ENCODE measurements at places on chromosomes 16 and 17.
A peak's percentile ranks its signal among the peaks of the same experiment; 100 is the strongest.

DNA sequence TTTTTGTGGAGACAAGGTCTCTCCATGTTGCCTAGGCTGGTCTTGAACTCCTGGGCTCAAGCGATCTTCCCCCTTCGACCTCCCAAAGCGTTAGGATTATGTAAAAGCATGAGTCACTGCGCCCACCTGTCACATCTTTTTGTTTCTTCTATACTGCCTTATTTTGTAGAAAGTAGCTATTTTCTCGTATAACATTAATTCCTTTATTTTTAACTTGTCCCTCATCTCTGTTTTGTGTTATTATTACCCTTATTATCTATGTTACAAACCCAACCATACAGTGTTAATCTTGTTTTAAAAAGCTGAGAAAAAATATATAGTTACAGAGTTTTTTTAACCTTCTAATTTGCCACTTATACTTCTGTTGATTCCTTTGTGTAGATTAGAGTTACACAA lies 1.4 kb upstream of the TXNDC11 start:
- DNase-seq, result no peak

GRCh38 chr16:84294117-84294516 lies 561 bp upstream of the WFDC1 start:
- no peak for DNase-seq

GRCh38 chr17:46851029-46851741 lies at the start of gene WNT9B:
Gene WNT9B (plus strand): TSS chr17:46851583. CDS start chr17:46851639, 56 bp downstream.
- no peak for DNase-seq

- DNase-seq, result no peak
Observed at GRCh38 chr16:88003316-88003715, 52.1 kb downstream of the BANP start.

DNA sequence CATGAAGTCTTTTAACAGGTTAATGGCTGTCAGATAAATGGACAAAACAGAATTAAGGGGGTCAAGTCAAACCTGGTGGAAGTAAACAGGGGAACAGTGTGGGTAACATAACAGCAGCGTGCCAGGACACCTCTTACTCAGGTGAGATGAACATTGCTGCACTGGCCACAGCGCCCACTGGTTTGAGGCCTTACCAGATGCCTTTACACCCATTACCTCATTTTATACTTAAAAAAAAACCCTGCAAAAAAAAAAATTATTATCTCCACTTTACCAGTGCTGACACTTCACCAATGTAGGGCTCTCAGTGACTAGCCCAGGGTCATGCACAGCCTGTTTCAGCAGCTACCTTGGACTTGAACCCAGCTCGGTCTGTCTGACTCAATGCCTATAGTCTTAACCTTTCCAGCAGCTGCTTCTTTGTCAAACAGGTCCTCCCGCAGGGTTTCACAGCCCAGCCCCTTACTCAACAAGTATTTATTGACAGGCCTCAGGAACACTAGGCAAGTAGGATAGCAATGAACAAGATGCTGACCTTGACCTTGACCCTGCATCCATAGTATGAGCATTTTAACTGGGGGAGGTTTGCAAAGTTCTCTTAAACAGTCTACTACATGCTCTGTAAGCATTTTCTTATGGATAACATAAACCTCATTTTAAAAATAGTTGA lies 30.2 kb downstream of the CMTM3 start:
- no peak for DNase-seq

GRCh38 chr16:57565461-57565860 lies 23.0 kb downstream of the ADGRG5 start:
- DNase-seq, result no peak

DNA sequence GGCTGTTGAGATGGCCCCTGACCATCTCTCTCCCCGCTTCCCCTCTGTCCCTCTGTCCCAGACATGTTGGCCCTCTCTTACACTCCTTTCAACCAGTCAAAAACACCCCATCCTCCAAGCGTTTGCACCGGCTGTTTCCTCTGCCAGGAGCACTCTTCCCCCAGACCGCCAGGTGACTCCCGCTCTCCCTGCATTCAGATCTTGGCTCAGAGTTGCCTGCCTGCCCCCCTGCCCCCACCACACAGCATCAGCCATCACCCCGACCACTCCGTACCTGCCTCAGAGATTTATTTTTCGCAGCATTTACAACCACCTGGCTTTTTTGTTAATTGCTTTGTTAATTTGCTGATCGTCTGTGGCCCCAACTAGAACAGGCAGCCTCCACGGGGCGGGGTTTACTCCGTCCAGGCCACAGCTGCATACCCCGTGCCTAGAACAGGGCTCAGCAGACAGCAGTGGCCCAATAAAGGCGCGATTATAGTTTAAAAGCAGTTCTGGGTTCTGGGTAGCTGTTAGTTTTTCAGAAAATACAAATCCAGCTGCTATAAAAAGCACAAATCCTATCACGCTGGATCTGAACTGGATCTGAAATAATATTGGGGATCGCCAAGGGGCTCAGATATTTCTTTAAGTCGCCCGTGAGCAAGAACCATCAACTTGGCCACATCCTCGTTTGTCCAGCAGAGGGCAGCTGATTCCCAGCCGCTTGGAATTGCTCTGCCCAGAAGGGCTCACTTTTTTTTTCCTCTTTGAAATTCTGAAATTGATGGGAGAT lies 173.6 kb downstream of the IRF8 start:
- DNase-seq, result peak; percentile 51

GRCh38 chr17:80474231-80474960 lies 2.0 kb downstream of the NPTX1 start:
- no peak for DNase-seq

GRCh38 chr16:12317856-12318537 lies 341.5 kb downstream of the SNX29 start:
- no peak for DNase-seq

DNA sequence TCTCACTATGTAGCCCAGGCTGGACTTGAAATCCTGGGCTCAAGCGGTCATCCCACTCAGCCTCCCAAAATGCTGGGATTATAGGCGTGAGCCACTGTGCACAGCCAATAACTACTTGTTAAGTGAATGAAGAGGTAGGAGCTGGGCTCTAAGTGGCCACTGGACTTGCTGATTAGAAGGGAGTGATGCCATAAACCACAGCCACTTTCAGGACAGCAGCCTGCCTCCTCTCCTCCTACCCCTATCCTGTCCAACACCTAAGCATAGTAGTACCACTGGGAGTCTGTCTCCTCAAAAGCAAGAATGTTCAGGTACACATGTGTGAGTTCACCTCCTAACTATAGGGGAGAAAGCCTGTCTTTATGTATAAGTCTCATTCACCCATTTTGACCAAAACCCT lies 12.2 kb upstream of the COG7 start:
- no peak for DNase-seq

GRCh38 chr17:21031756-21032396 lies 10.9 kb downstream of the USP22 start:
- no peak for DNase-seq

DNA sequence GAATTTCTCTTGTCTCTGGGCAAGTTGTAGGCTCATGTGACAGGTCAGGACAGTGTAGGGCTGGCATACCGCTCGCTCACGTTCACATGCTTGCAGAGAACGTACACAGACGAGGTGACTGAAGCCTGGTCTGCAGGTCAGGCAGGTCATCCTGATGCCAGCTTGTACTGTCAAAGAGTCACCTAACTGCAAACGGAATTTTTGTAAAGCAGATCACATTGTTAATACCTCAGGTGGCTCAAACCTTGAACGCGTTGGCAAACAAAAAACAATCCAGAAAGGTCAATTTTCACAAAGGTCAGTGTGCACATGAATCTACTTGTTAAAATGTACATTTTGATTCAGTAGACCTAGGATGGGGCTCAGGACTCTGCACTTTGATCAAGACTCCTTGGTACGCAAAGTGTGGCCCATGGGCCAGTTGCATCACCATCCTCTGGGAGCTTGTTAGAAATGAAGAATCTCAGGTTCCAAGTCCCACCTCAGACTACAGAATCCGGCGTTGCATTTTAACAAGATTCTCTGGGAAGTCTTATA lies 28.6 kb downstream of the ANKRD40 start:
- no peak for DNase-seq

DNA sequence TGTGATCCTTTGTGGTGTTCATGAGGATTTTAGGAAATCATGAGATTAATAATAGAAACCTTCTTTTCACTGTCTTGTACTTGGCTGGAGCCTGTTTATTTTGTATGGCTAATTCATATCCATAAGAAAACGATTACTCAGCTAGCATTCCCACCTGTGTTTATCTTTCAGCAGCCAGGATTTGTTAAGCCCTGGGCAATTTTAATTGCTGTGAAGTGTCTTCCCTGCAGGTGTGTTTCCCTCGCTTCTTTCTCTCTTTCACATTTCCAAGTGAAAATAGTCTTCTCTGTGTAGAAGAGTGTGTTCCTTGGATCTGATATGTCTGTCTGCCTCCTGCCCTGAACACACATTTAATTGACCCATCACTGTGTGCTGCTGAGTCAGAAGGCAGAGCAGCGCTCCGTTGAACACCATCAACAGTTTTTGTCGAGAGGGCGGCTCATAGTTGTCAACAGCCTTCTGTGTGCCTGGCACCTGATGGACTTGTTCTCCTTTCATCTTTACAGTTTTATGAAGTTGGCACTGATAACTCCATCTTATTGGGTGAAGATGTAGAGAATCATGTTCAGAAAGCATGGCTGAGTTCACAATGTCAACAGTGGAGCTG lies 83.2 kb downstream of the SPECC1 start:
- no peak for DNase-seq

GRCh38 chr17:62968445-62968923 lies 2.4 kb downstream of the TANC2 start:
- peak; percentile 29 for DNase-seq

- no peak for DNase-seq
Observed at GRCh38 chr16:82888591-82889001, 261.8 kb downstream of the CDH13 start.

- no peak for DNase-seq
Observed at GRCh38 chr16:72896485-72897118, 151.3 kb downstream of the ZFHX3 start.

GRCh38 chr17:2814481-2815341 lies 18.5 kb downstream of the RAP1GAP2 start:
- peak; percentile 28 for DNase-seq

DNA sequence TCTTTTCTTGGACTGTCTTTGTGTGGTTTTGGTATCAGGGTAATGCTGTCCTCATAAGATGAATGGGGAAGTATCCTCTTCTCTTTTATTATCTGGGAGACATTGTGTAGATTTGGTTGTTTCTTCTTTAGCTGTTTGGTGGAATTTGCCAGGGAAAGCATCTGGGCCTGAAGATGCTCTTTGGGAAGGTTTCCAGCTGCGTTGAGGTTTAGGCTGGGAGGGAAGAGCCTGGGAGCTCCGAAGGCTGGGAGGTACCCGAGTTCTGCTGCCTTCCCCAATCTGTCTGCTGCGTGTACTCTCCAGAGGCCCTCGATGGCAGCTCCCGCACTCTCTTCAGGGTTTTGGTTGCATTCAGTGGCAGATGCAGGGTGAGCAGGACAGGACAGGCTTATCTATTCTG lies 25.6 kb upstream of the CRISPLD2 start:
- no peak for DNase-seq

GRCh38 chr17:13931800-13932460 lies 137.4 kb upstream of the COX10 start:
- DNase-seq, result peak; percentile 55

- no peak for DNase-seq
Observed at GRCh38 chr16:84413244-84414004, 45.1 kb downstream of the ATP2C2 start.

DNA sequence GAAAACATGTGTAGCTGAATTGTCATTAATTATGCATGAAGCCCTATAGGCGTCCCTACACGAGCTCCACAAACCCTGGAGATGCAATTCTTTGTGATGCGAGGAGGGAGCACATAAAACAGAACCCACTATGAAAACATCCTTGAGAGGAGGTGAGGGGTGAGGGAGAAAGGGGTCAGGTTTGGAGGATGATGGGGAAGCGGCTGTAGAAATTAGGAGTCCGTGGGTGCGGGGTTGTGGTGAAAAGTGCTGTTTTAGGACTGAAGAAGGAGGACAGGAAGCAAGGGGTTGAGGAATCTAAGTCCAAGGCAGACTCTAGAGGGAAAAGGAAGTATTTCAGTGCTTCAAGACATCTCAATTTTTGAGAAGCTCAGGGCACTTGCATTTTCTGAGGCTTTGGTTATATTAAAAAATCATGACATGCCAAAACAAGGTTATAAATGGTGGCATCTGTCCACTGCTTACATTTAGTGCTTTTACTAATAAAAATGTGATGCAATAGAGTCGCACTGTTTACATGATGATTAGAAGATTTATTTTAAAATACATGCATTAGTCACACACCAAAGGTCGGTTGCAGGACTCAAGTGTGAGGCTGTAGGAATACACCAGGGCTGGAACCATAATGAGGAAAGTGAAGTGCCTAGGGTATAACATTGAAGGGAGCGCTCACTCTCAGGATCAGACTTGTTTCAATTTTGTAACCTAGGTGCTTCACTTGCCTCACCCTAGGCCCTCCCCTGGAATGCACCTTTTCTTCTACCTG lies 379.5 kb downstream of the HS3ST4 start:
- DNase-seq, result no peak

GRCh38 chr16:58197314-58198012 lies 443 bp downstream of the CSNK2A2 start:
- no peak for DNase-seq

DNA sequence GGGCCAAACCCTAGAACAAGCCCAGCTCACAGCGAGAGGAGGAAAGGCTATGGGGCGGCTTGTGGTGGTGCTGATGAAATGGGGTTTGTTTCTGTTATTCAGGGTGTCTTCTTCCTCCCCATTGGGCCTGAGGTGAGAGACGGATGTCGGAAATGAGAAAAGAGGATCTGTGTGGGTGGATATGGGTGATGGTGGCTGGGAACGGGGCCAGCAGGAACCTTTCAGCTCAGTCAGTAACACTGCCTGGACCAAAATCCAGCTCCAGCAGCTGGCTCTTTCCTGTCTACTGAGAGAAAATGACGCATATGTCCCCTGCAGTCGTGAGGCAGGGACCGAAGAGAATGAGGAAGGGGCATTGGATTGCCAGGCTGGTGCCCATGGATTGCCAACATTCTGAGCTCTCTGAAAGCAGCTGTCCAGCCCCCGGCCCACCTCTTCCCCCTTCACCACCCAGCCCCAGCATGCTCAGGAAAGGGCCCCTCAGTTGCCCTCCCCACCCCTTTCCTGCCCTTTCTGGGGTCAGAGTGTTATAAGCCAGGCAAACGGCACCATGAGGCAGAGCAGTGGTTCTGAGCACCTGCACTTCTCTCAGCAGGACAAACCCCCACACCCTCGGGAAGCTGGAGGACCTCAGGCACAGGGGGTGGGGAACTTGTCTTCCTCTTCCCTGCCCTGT lies 4.0 kb downstream of the MYH3 start:
- no peak for DNase-seq

All from tibial artery (tissue), 4 donors.